ENCODE measurements at places on chromosomes 13 and 19.

DNA sequence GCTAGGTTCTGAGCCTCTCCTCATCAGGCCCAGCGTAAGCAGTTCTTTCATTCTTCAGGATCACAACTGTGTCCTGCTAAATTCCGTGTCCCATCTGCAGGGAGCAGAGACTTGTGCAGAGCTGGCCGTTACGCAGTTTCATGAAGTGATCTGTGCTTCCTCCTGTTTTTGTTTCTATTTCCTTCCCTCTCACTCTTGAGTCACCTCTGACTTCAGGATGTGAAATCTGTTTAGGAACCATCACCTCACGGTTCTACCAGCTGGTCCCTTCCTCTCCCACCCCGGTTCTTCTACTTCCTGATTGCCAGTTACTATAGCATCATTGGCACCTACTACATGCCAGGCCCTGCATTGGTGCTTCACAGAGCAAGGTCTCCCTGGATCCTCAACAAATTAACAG is 8.5 kb downstream of the MAU2 start:
- DNase-seq = peak; percentile 53

GRCh38 chr19:35216833-35217648 is 11.5 kb downstream of the FAM187B start:
- DNase-seq = peak; percentile 97

GRCh38 chr19:19134687-19135158 is 3.6 kb downstream of the TMEM161A start:
- DNase-seq = peak; percentile 27

- DNase-seq = no peak
Measured at GRCh38 chr19:18670312-18670711, 13.2 kb upstream of the CRTC1 start.

DNA sequence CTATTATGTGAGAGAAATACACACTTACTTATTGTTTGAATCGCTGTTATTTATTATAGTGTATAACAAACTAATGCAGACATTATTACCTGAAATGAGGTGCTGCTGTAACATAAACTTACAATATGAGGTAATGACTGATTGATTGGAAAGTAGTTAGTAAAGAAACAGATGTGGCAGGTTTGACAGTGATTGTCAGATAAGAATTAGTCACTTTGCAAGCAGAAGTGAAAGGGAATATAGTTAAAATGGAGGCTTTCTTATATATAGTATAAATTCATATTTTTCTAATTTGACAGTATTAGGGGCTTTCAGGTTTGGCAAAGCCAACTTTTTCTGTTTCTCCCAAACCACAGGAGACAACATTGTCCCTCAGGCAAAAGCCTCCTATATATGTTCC is 20.6 kb downstream of the MIR17HG start:
- DNase-seq = no peak

- DNase-seq = no peak
Measured at GRCh38 chr13:107586216-107586615, 629.1 kb downstream of the LIG4 start.

DNA sequence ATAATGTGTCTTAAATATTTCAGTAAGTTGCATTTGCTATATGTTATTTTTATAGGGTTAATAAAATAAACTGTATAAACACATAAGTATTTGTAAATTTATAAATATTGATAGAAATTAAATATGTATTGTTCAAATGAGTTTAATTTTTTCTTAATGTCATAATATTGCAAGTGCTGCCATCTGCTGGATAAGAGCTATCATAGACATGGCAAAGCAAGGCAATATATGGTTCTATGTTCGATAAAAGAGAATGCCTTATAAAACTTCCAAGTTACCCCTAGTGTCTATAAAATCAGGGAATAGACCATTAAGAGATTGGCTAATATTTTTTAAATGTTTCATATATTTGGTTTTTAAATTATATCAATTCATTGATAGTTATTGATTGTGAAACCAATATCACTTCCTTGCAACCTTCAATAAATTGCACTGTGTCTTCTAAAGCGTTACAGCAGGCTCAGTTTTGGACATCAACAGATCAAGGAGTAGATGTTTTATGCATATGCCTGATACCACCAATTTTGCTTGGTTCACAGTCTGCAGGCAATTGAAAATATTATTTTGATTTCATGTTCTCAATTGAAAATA is 29.0 kb upstream of the SLITRK6 start:
- DNase-seq = peak; percentile 35

DNA sequence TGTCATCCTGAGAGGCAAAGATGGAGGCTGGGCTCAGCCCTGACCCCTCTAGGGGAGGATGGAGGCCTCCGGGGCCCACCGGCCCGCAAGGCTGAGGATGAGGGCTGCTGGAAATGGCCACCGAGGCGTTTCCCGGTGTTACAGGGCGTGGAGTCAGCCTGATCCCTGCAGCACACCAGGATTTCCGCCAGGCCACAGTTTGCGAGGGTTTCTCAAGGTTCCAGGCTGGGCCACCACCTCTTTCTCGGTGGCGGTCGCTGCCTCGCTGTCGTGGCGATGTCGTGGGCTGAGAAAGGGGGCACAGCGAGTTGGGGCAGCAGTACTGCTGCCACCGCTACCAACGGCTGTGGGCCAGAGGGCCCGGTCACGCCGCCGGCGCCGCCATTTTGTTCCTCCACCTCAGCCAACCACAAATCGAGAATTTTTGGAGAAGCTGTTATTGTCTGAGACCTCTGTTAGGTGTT is at the start of gene CSNK1A1L:
CSNK1A1L (minus strand) TSS at position 414 of the 464 bp plus-strand sequence; CDS start at position 6, 408 bp downstream.
- DNase-seq = no peak

DNA sequence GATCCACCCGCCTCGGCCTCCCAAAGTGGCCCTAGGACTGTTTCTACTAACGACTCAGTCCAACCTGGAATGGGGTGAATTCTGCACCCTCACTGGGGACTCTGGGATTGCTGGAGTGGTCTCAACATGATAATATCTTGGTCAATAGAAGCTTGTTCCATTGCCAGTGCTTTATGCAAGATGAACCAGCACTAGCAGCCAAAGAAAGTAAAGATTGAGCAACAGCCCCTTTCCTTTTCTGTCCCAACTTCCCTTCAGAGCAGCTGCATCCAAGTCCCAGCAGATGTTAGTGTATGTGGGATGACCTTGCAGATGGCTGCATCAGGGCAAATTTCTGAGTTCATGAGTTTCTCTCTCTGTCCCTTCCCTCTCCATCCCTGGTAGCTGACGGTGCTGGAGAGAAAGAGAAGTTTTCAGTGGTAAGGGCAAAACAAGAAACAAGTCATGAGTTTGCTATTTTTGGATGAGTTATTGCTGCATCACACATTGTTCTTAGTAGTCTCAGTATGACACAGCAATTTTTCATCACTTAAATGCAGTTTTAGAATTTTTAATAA is 183.6 kb upstream of the EDNRB start:
- DNase-seq = peak; percentile 88

DNA sequence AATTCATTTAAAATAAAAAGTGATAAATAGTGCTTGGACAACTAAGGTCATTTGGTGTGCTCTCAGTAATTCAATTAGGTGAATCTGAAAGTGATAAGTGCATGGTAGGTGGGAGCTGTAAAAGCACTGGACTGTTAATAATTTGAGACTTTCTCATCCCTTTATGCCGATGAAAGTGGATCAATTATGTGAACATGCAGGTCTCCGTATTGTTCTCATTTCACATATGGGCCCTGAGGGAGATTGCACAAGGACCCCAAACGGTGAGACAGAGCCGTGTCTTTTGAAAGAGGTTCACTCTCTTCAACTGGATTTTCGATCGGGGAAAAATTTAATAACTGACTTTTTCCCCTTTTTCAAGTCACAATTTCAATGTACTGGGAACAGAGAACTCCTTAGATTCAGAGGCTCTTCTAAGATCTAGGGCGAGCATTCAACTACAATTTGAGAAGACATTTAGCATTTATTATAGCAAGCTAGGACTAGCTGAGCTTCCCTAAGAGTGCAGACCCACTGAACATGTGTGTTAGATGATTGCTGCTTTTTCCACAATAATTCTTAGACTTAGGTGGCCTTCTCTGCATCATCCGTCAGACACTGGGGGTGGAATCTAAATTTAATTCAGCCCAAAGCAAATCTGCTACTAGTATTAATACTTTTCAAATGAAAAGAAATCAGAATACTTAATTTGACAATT is 347.6 kb downstream of the OXGR1 start:
- DNase-seq = no peak

GRCh38 chr19:56491399-56491798 is 14.3 kb upstream of the ZNF667 start:
- DNase-seq = no peak

- no peak for DNase-seq
Measured at GRCh38 chr13:113792236-113792770, 33.3 kb downstream of the TMEM255B start.

GRCh38 chr19:8517551-8518442 is 3.8 kb upstream of the ZNF414 start:
- peak; percentile 86 for DNase-seq

GRCh38 chr13:34107806-34108205 is 289.9 kb downstream of the RFC3 start:
- no peak for DNase-seq

DNA sequence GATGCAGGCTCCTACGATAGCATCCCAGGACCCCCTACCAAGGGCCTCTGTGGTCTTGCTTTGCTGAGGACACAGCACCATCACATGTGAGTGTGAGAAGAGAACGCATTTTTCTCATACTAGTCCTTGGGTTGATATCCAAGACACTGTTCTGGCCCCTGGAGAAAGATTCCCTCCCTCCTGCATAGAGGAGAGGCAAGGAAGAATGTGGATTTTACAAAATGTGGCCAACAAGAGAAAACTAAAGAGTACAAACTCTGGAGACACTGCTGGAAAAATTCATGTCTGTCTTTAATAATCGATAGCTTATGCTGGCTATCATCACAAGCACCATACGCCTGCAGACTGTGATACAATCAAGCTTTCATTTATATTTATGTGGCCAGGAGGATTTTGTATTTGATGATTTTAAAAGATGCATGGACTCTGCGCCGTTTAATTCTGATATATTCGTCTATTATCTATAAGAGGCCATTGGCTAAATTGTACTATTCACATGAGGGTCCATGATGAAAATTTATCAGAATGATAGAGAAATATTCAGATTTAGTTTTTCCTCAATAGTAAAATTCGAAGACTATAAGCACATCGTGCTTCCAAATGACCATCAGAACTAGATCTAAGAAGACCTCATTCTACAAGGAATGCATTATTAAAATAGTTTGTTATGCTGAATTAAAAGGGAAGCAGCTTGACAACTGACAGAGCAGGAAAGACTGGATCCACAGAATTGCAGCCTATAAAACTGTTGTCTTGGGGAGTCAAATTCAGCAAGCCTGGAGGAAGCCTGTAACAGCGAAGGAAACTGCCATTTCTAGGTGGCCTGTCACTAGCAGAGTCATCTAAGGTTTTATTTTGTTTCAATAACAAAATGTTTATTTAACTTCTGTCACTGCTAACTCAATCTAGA is 578.7 kb downstream of the DIAPH3 start:
- no peak for DNase-seq

- DNase-seq = no peak
Measured at GRCh38 chr13:82963226-82964099, 918.8 kb downstream of the SLITRK1 start.

GRCh38 chr13:105450784-105451183 is 1084.7 kb downstream of the EFNB2 start:
- DNase-seq = no peak

GRCh38 chr13:39531646-39532045 is 71.3 kb downstream of the LHFPL6 start:
- DNase-seq = no peak

DNA sequence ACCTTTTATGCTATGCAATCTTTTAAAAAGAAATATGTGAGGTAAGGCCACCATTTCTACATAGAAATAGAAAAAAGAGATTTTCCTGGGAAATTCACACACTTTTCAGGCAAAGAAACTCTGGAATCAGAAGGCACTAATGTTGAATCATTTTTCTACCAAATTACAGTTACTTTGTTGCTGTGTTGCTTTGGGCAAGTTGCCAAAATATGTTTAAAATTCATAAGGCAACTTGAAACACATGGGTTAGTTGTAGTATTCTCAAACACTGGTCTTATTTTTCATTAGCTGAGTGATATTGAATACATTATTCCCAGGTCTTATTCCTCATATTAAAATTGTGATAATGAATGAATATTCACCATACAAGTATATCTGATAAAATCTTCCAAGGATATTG is 195.0 kb upstream of the SLITRK1 start:
- no peak for DNase-seq

- no peak for DNase-seq
Measured at GRCh38 chr13:29674532-29674931, 79.0 kb upstream of the SLC7A1 start.

DNA sequence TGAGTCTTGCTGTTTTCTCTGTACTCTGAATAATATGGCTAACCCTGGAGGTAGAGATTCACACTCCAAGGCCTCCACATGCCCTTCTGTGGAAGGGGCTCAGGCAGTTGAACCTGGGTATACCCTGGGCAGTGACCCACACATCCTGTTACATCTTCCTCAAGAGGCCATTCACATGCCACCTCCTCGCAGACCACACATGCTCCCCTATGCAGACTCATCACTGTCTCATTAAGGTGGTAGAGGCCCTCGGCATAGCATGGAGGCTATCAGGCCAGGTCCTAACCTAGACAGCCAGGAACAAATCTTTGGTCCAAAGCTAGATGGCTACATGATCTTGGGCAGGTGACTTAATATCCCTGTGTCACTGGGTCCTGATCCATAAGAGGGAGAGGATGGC is 363.9 kb upstream of the ZNF507 start:
- no peak for DNase-seq

DNA sequence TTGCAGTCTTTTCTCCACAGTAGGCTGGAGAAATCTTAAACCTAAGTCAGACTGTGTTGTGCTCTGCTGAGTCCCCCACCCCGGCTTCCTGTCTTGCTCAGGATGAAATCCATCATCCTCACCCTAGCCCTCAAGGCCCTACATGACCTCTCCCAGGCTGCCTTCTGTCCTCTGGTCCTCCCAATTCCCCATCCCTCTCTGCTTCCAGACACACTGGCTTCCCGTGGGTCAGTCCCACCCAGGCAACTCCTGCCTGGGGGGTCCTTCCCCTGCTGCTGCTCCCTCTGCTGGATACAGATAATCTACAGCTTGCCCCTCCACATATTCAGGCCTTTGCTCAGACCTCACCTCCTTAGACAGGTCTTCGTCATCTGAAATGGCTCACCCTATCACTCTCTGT is 18.4 kb upstream of the CBY2 start:
- DNase-seq = no peak

DNA sequence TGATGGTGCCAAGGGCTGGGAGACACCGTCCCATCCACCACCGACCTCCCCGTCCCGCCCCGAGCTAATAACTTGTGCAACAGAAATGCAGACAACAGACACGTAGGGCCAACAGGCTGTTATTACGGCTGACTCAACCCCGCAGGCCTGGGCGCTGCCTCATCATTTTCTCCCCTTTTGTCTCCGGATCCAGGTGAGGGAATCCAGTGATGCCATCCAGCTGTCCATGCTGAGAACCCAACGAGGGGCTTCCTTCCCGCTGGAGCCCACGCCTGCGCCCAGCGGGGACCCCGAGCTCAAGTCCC is 6.4 kb upstream of the DIRAS1 start:
- DNase-seq = no peak

All from suppressor macrophage (primary cell).